ENCODE measurements at places on chromosomes 12 and 14.

GRCh38 chr12:53960187-53961024 lies 5.7 kb downstream of the HOXC12 start:
- no peak for ATAC-seq

GRCh38 chr14:83419420-83419819 lies 1885.8 kb upstream of the SEL1L start:
- ATAC-seq, result no peak

DNA sequence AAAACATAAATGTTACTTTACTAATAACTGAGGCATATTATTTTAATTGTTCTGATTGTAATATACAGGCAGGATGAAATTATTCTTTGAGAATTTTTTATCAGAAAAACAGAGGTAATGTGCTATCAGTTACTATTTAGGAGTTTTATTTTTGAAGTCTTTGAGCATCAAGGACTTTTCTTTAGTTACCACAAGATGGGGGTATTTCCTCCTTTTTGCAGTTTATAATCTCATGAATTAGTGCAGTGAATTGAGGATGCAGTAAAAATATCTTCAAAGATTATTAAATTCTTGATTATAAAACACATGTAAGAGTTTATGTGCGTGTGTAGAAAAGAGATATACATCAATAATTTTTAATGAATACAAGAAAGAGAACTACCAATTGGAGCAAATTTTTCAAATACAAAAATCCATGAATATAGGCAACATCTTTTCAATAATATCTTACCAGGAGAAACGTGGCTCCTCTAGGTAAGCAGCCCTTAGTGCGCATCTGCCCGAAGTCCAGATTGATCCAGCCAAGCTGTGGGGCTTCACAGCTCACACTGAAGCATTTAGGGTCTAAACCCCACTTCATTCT lies 71.6 kb downstream of the ERGIC2 start:
- ATAC-seq, result no peak

DNA sequence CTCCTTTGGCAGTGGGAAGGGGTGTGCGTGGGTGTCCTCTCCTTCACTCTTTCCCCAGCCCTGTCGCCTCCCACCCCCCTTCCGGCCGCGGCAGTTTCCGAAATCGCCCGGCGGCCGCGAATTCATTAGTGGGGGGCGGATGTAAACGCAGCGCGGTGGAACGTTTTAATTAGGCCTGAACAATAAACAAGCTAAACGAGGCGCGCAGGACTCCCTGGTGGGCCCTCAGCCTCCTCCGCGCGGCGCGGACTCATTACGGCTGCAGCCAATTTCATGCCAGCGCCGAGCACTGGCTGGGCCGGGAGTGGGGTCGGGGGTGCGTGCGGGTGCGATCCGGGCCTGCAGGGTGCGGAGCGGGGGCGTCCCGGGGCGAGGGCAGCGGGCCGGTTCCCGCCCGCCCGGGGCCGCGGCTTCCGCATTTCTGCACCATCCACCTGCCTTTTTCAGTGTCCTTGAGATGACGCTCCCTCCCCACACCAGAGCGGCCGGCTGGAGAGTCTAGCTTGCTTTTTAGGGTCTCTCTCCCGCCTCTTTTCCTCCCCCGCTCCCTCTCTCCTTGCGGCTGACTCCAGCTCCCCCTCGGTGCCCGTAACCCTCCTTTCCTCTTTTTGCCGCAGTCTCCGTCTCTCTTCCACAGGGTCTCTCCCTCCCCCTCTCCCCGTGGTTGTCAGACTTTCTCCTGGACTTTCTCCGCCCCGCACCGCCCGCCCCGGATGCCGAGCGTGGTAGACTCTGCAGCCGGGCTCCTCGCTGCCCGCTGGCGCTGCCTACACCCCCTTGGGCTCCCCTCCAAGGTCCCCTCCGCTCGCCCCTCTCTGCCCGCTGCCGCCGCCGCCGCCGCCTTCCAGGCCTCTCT lies at the start of gene CISTR:
TSS of gene CISTR (minus strand) at position 644 of the 856 bp plus-strand sequence.
- ATAC-seq, result peak; percentile 70

DNA sequence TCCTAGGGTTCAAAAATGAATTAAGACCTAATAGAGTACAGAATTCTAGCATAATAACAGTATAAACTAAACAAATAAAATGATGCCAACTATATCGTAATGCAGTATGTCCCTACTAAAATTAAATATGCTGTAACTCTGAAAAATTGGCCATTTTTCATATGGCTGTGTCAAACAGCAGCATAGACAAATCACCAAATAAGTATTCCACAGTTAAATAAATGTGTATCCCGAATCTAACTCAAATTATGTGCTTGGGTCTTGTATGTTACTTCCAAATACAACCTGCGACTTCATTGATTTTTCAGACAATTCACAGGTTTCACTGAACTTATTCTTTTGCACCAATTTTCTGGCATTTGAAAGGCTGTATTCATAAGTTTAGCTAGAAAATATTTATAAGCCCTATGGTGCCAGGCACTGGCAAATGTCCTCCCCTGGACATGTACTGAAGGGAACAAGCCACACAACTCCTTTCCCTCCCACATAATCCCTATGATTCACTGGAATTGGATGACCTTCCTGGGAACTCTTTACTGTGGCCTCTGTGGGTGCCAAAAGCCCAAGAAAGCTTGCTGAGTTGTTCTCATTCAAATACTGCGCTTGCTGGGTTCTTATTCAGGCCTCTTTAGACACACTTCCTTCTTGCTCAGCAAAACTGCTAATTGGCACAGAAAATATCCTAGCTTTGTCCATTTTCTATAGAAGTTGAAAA lies 108.8 kb downstream of the KITLG start:
- ATAC-seq, result no peak

DNA sequence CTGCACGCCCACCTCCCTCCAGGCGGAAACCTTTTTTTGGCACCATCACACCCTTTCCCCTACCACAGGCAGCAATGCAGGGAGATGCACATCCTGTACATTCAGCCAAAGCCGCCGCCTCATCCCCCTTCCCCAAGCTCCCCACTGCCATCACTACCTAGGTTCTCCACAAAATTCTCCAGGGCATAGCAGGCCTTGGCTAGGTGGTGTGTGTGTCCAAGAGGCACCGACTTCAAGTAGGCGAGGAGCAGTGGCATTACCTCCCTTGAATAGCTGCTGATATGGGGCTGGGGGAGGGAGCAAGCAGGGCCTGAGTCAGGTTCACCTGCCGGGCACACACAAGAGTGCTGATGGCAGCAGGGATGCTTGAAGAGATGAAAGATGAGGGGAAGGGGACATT lies 3.6 kb downstream of the IPO4 start:
- no peak for ATAC-seq

DNA sequence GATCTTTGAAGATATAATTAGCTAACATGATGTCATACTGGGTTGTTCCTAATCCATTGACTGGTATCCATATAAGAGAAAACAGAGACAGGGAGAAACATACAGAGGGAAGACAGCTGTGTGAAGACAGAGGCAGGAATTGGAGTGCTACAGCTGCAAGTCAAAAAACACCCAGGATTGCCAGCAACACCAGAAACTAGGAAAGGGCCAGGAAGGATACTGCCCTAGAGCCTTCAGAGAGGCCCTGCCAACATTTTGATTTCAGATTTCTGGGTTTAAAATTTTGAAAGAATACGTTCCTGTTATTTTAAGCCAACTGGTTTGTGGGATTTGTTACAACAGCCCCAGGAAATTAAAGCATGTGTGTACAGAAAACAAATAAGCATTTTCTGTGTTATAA lies 473.7 kb upstream of the FLRT2 start:
- ATAC-seq, result no peak

- ATAC-seq, result no peak
These were observed 23.1 kb downstream of the MAX start for GRCh38 chr14:65079201-65079600.

DNA sequence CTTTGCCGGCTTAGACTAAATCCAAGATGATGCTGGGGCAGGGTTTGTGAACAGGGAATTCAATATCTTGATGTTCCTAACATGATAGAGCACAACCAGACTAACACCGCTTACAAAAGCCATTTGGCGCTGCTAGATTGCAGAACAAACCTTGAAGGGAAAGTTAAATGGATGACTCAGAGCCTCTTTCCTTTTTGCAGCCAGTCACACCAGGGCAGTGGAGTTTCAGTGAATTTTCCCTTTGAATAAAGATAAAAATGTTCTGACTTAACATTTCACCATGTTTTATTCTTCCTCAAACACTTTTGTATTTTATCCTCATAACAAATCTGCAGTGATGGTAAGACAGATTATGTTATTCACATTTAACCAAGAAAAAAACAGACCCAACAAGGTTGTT lies 47.3 kb downstream of the PDE6H start:
- no peak for ATAC-seq

- ATAC-seq, result no peak
These were observed 9.9 kb downstream of the PUS1 start for GRCh38 chr12:131939007-131939406.

DNA sequence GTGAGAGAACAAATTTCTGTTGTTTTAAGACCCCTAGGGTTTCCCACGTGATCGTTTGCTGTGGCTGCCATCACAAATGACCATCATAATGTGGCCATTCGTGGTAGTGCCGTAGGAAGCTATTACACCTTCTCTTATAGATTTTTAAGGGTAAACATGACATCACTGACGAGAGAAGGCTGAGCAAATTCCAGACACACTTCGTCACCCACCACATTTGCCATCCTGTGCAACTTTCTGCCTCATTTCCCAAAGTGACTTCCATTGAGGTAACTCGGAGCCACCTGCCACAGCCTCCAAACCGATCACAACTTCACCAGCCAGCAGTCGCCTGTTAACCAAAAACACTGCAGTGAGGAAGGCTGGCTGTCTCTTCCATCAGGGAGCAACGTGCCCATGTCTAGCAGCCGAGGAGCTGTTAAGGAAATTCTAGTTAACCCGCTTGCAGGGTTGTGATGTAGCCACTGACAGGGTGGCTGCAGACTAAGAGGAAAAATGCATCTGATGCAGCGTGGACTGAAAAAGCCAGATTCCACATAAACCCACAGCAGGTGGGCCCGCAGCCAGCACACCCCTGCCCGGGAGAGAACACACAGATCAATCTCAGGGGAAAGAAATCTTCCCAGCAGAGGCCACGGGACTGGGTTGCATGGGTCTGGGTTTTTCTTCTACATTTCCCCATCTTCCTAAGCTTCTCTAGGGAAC lies 44.6 kb downstream of the CCDC85C start:
- no peak for ATAC-seq

GRCh38 chr12:55899082-55899481 lies 28.6 kb downstream of the PYM1 start:
- no peak for ATAC-seq

- ATAC-seq, result peak; percentile 80
These were observed 216.3 kb downstream of the C12orf42 start for GRCh38 chr12:103279444-103279843.

- ATAC-seq, result no peak
These were observed 43.1 kb upstream of the CCDC196 start for GRCh38 chr14:66442953-66443571.

DNA sequence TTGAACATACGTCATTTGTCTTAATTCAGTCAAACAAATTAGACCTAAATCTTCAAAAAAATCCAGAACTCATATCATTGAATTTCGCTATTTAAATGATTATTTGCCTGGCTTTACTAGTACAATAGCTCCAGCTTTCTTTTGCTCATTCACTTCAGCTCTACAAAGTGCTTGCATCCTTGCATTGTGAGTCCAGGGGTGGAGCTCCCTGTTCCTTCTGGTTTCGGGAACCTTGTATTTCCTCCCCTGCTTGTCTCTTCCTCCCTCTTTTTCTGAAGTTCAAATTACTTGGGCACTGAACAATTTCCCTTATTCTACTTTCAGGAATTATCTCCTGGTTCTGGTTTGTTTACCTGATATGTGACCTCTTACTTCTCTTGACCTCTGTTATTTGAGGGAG lies 58.1 kb upstream of the KITLG start:
- ATAC-seq, result no peak

- no peak for ATAC-seq
These were observed 49.4 kb downstream of the GPATCH2L start for GRCh38 chr14:76201162-76201561.

GRCh38 chr12:49924628-49925246 lies 21.0 kb upstream of the FAIM2 start:
- ATAC-seq, result no peak

DNA sequence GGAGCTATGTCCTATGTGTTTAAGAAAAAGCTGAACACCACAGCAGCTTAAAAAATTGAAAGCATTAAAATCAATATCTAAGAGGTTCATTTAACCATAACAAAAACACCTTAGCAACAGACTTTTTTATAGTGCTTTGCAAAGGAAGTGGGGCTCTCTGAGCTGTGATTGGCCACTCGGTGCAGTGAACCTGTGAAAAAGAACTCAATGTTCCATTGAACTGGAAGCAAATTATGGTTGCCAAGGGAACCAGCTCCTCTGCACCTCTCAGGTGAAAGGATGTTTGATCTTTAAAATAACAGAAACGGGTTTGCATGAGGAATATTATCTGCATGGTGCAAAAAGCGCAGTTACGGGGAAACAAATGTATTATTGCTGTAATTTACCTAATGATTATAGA lies 149.4 kb downstream of the SNAPC1 start:
- ATAC-seq, result peak; percentile 51

GRCh38 chr14:73760598-73761586 lies 46.7 kb upstream of the PNMA1 start:
- no peak for ATAC-seq

- ATAC-seq, result no peak
These were observed 727.8 kb downstream of the BCL11B start for GRCh38 chr14:98544174-98544573.

- ATAC-seq, result no peak
These were observed 132.6 kb downstream of the RPAP3 start for GRCh38 chr12:47573146-47573659.

- no peak for ATAC-seq
These were observed 131.9 kb downstream of the CEP83 start for GRCh38 chr12:94327809-94328208.

- no peak for ATAC-seq
These were observed 38.5 kb downstream of the TSPAN11 start for GRCh38 chr12:30964896-30965612.

- ATAC-seq, result peak; percentile 89
These were observed 341.1 kb downstream of the EMP1 start for GRCh38 chr12:13537623-13538022.

All from stimulated activated memory B cell treated with anti-CD40 and anti-IgM and Interleukin-4, amounts not matched to agents 10 μg/mL and 1 μg/mL and 100 μg/mL, for 72 hours (primary cell).